Left hindlimb (tissue), 1 donor: ENCODE measurements at places on chromosomes 12 and 14.

GRCh38 chr14:60723907-60724618 lies at the start of gene SIX4:
TSS of gene SIX4 (minus strand) at chr14:60724351. CDS start at chr14:60724074, 277 bp downstream.
- DNase-seq = peak; percentile 88

- DNase-seq = peak; percentile 66
Observed at GRCh38 chr14:44961151-44961553, 595 bp downstream of the KLHL28 start.

GRCh38 chr12:131603106-131603938 lies 107.6 kb upstream of the SFSWAP start:
- DNase-seq = peak; percentile 12

DNA sequence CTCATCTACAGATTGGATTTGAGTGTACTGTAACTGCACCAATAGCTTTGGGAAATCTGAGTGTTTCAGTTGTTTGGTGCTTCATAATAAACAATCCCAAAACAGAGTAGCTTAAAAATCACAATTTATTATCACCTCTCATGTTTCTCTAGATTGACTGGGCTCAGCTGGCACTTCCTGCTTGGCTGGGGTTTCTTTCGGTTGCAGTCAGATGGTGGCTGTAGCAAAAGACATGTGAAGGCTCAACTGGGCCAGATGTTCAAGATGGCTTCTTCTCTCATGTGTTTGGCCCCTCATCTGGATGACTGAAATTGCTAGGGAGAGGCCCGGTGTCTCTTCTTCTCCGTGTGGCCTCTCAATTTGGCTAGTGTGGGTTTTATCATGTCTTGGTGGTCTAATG lies 12.1 kb upstream of the BMP4 start:
- no peak for DNase-seq

GRCh38 chr14:69612783-69613130 lies 1.4 kb downstream of the SUSD6 start:
- DNase-seq = no peak

DNA sequence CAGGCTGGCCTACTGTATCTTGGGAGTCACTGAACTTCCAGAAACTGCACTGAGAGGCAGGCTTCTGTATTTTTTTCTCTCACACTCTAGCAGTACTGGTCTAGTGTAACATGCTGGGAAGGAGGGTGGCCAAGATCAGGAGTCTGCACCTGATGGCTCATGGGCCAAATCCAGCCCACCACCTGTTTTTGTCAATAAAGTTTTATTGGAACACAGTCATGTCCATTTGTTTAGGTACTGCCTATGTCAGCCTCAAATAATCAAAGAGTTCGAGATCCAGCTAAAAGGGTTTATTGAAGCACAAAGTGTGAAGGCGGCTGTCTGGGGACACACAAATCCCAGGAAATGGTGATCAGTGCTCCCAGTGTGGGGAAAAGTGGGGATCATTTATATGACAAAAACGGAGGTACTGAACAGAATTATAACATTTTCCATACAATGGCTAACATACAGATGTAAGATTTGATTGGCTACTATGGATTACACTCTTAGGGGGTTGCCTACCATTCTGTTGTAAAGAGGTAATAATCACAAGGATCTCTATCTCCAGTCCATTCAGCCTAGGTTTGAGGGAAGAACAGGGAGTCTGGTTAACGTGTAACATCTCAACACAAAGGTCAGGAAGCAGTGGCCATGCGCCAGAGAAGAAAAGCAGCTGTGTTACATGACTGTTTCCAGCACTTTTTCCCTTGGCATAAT lies 12.9 kb downstream of the USP30 start:
- no peak for DNase-seq

DNA sequence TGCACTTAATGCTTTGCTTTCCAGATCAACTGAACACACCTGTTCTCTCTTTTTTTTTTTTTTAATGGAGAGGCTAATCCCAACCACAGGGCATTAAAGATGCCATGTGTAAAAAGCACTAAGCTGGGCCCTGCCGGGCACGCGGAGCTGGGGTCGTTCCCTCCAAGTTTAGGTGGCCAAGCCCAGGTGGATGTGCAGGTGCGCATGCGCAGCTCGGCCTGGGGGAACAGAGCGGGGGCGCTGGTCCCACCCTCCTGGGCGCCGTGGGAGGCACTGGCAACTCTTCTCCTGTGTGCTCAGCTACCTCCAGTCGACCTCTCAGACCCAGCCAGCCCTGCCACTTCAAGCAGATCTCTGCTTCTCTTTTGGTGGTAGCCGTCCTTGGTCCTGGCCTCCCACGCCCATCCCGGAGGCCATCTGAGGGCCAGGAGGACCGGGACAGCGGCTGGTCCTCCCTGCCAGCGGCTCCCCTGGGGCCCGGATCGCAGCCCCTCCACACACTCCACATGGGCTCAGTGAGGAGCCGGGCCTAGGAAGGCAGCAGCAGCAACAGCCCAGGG lies 679.3 kb downstream of the BCL11B start:
- no peak for DNase-seq

- DNase-seq = no peak
Observed at GRCh38 chr12:53235742-53236442, 3.9 kb upstream of the RARG start.
